Muscle of arm (tissue), 14 donors: ENCODE measurements at places on chromosomes 1 and 21.

GRCh38 chr21:46151261-46151988 is 4.0 kb downstream of the FTCD start:
- no peak for DNase-seq

DNA sequence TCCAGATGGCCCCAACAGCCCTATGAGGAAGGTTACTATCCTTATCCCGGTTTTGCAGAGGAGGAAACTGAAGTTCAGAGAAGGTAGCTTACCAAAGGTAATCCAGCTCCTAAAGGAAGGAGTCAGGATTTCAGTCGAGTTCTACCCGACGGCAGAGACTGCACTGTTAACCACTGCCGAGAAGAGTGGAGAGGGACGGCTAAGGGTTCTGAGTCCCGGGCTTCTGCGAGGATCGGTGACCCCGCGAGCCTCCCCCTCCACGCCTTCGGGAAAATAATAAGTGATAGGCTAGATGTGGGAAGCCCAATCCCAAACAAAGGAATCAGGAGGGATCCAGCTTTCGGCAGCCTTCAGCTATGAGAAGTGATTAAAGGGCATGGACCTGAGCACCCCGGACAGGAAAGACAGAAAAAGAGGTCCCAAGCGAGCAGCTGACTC is 587 bp downstream of the TMEM53 start:
- no peak for DNase-seq

- DNase-seq: no peak
Measured at GRCh38 chr21:32459972-32460371, 47.5 kb downstream of the EVA1C start.

DNA sequence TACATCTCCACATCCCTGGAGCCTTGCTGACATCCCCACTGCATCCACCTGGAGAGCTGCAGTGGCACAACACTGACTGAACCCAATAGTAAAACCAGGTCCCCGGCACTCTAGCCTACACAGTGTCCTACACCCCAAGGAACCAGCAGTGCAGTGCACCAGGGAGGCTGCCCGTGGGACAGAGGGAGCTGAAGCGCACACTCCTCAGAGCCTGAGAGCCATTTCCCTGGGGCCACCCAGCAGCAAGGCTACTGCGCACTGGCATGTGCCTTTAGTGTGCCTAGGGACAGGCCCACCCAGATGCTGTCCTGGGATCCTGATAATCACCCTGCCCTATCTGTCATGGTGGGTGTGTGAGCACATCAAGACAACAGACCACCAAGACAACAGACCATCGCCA is 31.9 kb downstream of the NSL1 start:
- DNase-seq: no peak

GRCh38 chr1:41915786-41916571 is 2.7 kb downstream of the HIVEP3 start:
- no peak for DNase-seq

GRCh38 chr1:212013672-212014071 is 21.7 kb downstream of the INTS7 start:
- DNase-seq: no peak

- no peak for DNase-seq
Measured at GRCh38 chr1:61204528-61204927, 122.2 kb downstream of the NFIA start.

- DNase-seq: no peak
Measured at GRCh38 chr1:200250469-200250868, 159.4 kb downstream of the ZNF281 start.

- no peak for DNase-seq
Measured at GRCh38 chr1:176049582-176049981, 157.5 kb downstream of the COP1 start.

DNA sequence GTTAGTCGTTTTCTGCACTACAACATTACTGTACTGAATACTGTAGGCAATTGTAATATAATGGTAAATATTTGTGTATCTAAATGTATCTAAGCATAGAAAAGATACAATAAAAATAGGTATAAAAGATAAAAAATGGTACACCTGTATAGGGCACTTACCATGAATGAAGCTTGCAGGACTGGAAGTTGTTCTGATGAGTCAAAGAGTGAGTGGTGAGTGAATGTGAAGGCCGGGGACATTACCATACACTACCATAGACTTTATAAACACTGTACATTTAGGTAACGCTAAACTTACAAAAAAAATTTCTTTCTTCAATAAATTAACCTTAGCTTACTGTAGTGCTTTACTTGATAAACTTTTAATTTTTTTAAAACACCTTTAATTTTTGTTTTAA is 13.5 kb downstream of the OSBPL9 start:
- no peak for DNase-seq

DNA sequence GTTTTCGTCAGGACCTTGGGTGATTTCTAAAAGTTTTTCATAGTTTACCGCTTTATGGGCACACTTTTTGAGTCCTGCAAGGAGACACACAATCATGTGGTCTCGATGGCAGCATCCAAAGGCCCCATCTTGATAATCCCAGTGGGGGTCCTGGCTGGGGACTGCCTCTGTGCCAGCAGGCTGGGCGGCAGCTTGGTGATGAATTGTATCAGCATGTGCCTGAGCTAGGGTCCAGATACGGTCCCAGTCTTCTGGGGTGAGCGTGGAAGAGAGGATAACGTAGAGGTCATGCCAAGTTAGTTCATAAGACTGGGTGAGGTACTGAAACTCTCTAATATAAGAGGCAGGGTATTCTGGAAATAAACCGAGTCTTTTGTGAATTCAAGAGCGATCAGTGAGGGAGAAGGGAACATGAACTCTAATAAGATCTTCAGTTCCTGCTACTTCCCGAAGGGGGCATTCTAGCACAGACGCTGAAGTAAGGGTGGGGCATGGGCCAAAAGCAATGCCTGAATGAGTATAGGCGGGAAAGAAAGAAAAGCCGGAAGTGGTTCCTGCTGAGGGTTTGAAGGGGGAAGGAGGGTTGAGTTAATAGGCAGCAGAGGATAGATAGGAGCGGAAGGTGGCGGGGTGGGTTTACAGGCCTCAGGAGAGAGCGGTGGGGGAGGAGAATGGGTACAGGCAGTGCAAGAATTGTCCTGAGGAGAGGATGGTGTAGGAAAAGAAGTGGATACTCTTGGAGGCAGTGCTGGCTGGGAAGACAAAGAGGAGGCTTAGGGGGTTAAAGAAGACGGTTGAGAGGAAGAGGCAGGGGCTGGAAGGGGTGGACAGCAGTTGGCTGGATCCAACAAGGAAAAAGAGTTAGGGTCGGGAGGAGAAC is 1.6 kb downstream of the ERVH48-1 start:
- DNase-seq: peak; percentile 87

GRCh38 chr1:46477153-46477929 is 12.3 kb upstream of the DMBX1 start:
- DNase-seq: peak; percentile 55

DNA sequence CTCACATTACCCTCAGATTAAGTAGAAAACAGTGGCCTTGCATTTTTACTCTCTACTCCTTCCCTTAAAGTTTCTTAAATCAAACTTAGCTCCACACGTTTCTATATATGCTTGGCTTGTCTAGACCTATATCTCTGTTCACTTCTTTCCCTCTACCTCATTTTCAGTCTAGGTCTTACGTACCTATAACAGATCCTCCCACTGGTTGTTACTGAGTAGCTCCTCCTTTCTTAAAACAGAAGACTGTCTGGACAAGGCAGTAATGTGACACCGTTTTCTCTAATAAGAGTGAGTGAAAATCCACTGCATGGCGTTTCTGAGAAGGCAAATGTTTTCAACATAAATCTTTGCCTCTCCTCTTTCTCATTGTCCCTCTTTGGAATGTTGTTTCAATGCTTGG is 211.7 kb upstream of the POGK start:
- no peak for DNase-seq

DNA sequence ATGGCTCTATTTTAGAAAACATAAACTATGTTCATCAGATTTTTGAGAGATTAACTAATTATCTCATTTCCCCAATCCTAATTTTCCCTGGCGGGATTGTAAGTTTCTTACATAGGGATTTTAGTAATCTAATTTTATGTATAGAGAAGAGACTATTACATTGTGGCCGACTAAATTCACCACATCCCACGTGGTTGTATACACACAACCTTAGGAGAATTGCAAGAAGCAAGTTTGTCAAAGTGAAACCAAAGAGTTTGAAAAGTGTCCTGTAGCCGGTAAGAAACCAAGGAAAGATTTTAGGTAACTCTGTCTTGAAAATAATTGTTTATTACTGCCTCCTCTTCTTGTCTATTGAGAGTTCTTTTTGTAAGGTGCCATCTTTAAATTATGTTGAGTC is 550.6 kb downstream of the LTN1 start:
- no peak for DNase-seq

DNA sequence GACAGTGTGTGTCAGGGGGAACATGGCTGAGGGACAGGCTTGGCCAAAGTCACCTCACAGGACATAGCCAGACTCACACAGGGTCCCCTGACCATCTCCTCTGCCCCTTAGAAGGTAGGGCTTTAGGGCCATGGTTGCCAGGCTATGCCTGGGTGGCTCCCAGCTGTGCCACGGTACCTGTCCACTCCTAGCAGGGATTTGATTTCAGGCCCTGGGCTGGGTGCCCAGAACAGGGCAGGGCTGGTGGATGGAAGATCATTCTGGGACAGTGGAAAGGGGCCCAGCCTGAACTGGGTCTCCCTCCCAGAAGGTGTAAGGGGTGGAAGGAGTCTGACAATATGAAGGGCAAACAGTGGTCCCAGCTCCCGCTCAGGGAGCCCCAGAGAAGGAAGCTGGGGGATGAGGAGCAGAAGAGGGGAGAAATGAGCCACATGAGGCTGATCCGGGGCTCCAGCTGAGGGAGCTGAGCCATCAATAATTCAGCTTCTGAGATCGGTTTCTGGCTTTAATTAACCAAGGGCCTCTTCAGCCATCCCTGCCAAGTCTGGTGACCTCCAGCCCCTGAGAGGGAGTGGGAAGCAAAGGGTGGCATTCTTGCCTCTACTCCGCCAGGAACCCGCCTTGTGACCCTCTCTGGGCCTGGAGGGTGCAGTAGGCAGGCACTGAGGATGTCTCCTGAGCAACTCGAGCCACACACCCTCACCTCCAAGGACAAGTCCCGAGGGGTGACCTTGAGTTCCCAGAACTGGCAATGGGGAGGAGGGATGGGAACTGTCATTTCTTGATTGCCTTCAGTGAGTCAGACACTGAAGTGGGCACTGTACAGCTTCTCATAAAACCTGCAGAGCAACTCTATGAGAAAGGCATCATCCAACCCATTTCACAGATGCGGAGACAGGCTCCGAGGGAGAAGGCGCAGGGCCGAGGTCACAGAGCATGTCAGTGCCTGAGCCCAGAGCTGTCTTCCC is 2.1 kb downstream of the CD164L2 start:
- no peak for DNase-seq

- no peak for DNase-seq
Measured at GRCh38 chr1:56416495-56416894, 162.9 kb downstream of the PLPP3 start.

- no peak for DNase-seq
Measured at GRCh38 chr1:168697356-168698126, 31.5 kb downstream of the DPT start.

DNA sequence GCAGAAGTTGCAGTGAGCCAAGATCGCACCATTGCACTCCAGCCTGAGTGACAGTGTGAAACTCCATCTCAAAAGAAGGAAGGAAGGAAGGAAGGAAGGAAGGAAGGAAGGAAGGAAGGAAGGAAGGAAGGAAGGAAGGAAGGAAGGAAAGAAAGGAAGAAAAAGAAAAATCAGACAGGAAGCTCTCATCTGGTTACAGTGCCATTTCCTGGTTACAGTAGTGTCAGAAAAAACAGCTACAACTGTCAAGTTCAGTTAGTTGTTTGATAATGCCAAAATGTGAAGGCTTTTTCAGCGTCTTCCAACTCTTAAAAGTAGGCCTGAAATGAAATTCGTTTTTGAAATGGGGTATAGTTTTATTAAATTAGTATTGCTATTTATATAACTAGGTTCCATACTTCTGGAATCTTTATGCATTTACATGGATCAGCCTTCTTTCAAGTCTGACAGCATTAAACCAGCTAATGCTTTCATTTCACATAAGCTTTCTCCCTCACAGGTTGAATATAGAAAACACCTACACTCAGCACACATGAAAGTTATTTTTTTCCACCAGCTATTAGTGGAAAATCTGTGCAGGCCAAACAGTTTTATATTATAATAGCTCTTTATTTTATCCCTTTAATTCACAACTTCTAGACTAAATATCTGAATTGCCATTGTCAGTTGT is 21.2 kb downstream of the PTPN22 start:
- DNase-seq: no peak

- DNase-seq: peak; percentile 10
Measured at GRCh38 chr1:241551759-241552638, 19.8 kb downstream of the KMO start.

GRCh38 chr1:233543338-233544255 is 70.3 kb upstream of the KCNK1 start:
- DNase-seq: no peak

DNA sequence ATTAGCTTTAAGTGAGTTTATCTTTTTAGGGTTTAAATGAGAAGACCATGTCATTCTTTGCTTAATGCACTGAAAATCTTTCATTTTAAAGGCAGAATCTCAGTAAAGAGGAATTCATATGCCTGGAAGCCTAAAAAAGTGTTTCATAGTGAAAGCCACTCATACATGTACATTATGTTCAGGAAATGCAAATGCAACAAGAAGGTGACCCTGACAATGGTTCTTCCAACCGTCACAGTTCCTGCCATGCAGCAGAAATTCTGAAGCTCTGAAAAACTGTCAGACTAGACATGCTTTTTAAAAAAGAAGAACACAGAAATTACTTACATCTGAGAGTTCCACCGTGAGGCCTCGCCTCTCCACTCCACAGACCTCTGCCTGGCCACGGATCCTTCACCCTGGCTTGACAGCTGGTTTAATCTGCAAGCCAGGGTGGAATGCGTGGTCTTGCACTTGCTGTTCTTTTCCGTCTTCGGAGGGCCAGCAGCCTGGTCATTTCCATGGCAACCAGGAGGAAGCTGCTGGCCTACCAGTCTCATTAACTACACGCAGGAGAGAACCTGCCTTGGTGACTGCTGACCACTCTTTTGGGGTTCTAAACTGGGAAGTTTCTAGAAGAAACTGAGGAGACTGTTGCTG is 41.8 kb upstream of the PAXBP1 start:
- DNase-seq: no peak

GRCh38 chr21:35249636-35250035 is 200.5 kb upstream of the RUNX1 start:
- no peak for DNase-seq

- no peak for DNase-seq
Measured at GRCh38 chr1:167219194-167219593, 1.5 kb upstream of the POU2F1 start.

DNA sequence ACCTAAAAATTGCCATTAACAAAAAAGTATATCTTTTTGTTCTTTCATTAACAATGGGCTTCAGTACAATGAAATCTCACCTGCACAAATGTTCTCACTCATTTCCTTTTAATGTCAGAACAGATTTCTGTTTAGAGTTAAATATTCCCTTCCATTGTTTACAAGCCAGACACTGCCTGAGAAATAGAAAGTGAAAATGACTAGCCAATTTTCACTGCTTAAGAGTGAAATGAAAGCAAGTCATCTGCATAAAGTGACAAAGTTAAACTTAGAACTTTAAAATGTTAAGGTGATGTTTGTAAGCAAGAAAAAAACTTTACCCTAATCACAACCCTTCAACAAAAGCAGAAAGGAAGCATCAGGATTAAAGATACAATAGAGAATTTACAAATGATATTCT is 27.5 kb downstream of the COA6 start:
- DNase-seq: no peak
